ENCODE measurements at places on chromosomes 1 and 21. TPM values are rescaled to one million over a fixed set of nuclear protein-coding genes. Genes with fewer than 3 reads are reported as not detected.

Gene PUSL1
- 14.7 TPM for polyA plus RNA-seq

Gene KRTAP12-2
- not detected for polyA plus RNA-seq

Gene CNR2
- polyA plus RNA-seq, result 0.10 TPM

Gene DNAJC6
- polyA plus RNA-seq, result 2.7 TPM

Gene MRPL55
- 87.5 TPM for polyA plus RNA-seq

Gene FMO2
- 5.8 TPM for polyA plus RNA-seq

Gene KIF26B
- 0.37 TPM for polyA plus RNA-seq

Gene AUNIP
- polyA plus RNA-seq, result 0.23 TPM

Gene C1orf53
- polyA plus RNA-seq, result 6.7 TPM

Gene ALPL
- 4.1 TPM for polyA plus RNA-seq

Gene OPTC
- polyA plus RNA-seq, result 0.08 TPM
